Activated naive CD4-positive, alpha-beta T cell (primary cell): ENCODE measurements at places on chromosomes 5 and 9.

- no peak for DNase-seq
Measured at GRCh38 chr9:95742821-95743220, 132.7 kb upstream of the ERCC6L2 start.

- DNase-seq, result no peak
Measured at GRCh38 chr9:441126-441525, 226.5 kb downstream of the DOCK8 start.

- DNase-seq, result no peak
Measured at GRCh38 chr5:126002222-126002897, 420.8 kb upstream of the GRAMD2B start.

GRCh38 chr9:37036371-37036775 is 2.3 kb upstream of the PAX5 start:
- DNase-seq, result no peak

DNA sequence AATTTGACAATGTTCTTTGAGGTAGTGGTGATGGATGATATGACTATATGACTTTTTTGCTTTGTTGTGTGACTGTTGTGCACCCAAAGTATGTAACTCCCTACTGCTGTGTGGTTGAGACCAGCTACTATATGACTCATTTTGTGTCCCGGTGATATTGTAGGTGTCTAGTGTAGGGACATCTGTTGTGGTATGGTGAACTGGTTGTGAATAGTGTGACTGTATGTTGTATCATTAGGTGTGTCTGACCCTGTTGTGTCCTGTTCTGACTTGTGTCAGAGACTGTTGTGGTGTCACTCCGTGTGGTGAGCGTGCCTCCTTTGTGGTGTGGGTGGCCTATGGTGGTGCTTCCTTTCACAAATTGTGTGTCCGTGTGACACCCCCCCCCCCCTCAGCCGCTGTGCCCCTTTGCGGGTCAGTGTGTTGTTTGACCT is 11.2 kb upstream of the CXXC5 start:
- DNase-seq, result no peak

- no peak for DNase-seq
Measured at GRCh38 chr9:10230512-10230911, 382.3 kb downstream of the PTPRD start.

GRCh38 chr5:139138809-139139208 is 59.4 kb downstream of the SIL1 start:
- DNase-seq, result no peak

DNA sequence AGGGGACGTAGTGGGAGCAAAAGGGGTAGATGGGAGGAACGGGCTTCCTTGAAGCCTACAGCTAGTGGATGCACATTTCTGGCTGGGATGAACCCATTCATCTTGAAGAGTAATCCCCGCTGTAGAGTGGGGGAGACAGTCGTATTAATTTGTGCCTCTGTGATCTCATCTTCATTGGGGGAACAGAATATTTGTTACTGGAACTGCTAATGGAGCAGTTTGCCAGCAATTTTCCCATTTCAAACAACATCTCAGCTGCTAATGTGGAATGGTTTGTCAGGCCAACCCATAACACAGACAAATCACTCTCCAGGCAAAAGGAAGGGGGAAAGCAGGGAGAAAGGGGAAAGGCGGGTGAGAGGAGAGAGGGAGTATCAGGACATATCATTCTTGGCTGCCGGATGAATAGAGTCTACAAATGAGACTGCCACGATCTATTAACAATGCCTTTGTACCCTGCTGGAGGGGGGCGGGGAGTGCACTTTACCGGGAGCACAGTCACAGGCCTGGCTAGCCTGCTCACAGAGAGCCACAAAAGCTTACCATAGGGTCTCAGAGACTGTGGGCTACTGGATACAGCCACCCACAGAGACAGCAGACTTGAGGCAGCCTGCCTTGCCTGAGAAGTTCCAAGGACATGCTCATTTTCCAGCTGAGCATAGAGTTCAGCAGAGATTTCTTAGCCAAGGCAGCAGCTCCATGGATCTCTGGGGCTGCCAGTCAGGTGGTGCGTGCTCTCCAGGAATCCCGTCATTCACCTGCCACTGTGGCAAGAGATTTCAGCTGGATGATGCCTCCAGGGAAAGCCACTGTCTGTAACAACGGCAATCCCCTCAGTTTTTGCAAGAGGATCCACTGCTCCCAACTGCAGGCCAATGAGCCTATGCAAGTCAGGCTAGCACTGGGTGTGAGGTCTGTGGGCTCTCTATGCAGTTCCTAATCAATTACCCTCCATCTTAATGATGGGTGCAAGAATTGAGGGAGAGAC is 217.7 kb upstream of the PANK3 start:
- DNase-seq, result no peak

DNA sequence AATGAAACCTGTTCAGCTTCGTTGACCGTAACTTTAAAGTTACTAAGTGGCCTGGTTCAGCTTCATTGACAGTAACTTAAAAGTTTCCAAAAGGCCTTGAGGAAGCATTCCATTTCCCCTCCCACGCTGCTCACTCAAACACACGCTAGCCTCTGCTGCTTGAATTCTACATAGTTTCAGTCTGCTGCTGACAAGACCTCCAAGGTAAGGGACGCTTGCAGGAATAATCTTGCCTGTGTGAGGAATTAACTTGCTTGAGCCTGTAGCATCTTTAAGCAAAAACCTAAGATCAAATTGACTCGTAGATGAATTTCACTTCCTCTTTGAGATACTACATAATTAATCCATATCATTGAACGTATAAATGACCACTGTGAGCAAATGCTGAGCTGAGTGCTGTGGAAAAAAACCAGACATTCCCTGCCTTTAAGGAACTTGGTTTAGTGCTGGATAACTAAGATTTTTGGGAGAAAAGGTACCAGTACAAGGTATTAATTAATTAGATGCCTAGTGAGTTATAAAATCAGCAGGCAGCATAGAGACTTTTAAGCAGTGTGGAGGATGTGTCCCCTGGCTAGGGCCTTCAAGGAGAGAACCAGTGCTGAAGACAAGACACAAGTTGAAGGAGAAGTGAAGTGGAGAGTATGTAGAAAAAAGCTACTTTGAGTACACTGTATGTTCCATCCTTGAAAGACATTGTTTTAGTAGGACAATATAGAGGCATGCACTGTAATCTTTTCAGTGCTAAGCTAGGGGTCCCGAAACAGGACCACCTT is 39.2 kb downstream of the GRAMD2B start:
- no peak for DNase-seq

GRCh38 chr5:4447657-4448056 is 692.5 kb upstream of the ADAMTS16 start:
- no peak for DNase-seq

DNA sequence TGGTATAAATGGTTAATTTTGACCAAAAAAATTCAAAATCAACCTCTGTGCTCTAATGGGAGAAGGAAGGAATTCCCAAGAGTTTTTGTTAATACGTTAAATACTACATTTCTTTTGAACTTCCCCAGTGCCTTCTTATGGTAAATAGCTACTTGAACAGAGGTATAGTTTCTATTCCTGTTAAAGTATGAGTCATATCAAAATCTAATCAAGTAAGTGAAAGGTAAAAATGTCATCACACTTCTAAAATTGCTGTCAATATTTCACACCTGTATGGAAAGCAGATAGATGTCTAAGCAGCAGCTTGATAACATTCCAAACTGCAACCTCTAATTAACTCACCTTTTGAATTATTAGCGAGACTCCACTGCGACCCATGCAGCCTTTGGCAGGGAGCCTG is 214.1 kb upstream of the MEF2C start:
- no peak for DNase-seq

GRCh38 chr9:119280740-119281485 is 88.3 kb downstream of the BRINP1 start:
- no peak for DNase-seq

GRCh38 chr9:70156729-70157128 is 102.0 kb upstream of the SMC5 start:
- no peak for DNase-seq

DNA sequence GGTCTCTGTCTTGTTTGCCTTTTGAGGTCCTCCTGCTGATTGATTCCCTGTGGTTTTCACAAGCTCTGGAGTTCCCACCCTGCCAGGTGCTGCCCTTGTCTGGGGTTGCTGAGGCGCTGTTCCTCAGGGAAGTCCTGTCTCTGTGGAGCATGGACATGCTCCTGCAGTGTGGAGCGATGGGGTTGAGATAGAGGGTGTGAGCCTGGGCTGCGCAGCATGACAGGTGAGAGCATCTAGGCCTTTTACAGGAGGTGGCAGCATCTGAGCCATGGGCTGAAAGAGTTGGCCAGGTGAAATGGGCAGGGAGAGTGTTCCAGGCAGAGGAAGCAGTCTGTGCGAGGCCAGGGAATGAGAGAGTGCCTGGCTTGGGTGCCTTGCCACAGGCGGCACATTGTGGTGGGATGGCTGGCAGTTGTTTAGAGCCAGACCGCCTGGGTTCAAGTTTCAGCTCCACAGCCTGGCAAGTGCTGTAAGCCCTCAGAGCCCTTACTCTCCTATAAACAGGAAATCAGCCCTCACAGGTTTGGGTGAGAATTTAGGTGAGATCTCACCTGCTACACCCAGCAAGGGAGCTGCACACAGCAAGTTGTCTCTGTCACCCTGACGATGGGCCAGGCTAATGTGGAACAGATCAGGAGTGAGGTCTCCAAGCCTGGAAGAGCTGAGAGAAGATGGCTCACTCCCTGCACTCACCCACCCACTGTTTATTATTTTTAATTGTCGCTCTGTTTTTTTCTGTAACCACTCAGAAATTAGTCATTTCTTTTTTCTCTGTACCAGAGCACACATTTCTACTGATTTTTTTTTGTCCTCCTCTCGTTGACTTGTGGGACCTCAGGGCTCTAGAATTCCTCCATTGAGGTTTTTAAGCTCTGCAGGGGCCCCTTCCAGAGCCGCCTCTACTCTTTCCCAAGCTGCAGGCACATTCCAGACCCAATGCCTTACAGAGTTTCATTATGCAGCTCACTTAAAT is 19.6 kb downstream of the TCOF1 start:
- DNase-seq, result no peak

DNA sequence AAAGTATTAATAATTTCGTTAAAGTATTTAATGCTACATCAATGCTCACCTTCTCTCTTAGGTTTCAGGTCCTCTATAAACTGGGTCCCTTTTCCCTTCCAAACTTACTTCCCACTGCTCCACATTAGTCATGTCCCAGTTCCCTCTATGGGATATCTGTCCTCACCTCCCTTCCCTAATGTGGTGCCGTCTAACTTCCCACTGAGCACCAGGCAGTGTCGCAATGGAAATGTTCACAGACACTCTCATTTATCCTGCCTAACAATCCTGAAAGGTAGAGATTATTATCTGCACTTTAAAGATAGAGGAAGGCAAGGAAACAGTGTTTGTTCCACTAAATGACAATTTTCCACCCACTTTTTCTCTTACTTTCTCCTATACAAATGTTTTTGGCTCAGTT is 329.7 kb downstream of the CWC27 start:
- no peak for DNase-seq

- DNase-seq, result no peak
Measured at GRCh38 chr9:138061631-138062030, 184.0 kb downstream of the CACNA1B start.

- DNase-seq, result no peak
Measured at GRCh38 chr9:119880361-119880760, 511.1 kb upstream of the BRINP1 start.

GRCh38 chr5:58115811-58116210 is 344.1 kb downstream of the PLK2 start:
- no peak for DNase-seq

DNA sequence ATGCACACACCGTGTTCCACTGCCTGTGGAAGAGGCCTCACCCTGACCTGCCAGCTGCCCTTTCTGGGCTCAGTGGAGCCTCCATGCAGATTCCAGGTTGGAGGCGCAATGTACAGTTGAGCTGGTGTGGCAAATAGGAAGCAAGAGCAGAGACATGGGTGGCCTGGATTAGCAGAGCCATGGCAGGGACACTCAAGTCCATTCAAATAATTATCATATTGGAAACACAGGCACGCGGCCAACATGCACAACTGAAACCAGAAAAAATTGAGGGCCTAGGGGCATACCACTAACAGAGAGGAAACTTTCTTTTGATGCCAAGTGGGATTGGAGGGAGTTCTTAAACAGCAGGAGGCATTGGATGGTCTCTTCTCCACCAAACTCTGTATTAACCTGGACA is 35.8 kb downstream of the OTULINL start:
- DNase-seq, result no peak

DNA sequence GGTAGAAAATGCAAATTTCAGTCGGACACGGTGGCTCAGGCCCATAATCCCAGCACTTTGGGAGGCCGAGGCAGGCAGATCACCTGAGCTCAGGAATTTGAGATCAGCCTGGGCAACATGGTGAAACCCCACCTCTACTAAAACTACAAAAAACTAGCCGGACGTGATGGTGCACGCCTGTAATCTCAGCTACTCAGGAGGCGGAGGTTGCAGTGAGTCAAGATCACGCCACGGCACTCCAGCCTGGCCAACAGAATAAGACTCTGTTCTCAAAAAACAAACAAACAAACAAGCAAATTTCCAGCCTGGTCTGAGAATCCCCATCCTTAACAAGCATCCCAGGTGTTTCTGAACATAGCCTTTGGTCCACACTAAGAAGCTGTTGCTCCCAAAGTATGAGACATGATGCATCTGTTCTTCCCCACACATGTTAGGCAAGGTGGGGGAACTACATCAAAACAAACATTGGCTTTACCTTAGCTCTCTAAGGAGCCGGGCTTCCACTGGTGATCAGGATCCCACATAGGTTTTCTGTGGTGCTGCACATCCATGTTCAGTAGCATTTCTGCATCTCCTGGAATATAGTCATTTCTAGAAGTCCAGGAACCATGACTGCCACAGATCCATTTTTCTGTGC is 92.5 kb upstream of the DMRT1 start:
- no peak for DNase-seq

DNA sequence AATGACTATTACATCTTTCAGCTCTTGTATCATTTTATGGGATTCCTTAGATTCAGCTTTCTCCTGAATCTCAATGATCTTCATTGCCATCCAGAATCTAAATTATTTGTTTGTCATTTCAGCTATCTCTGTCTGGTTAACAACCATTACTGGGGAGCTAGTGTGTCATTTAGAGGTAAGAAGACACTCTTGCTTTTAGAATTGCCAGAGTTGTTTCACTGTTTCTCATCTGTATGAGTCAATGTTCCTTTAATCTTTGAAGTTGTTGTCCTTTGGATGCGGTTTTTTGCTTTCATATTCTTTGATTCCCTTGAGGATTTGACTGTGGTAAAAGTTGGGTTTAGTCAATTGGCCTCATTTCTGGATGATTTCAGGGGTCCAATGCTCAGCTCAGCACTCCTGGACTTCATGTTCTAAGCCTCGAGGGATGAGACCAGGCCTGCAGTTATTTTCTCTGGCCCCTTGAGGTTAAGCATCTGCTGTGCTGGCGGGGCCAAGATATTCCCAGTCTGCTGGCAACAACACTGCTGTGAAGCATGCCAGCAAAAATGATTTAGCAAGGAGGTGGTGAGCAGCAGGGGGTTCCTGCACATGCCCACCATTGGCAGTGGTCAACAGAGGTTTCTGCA is 102.4 kb upstream of the PCSK5 start:
- DNase-seq, result no peak

GRCh38 chr9:34430843-34431437 is 27.4 kb downstream of the FAM219A start:
- DNase-seq, result no peak

DNA sequence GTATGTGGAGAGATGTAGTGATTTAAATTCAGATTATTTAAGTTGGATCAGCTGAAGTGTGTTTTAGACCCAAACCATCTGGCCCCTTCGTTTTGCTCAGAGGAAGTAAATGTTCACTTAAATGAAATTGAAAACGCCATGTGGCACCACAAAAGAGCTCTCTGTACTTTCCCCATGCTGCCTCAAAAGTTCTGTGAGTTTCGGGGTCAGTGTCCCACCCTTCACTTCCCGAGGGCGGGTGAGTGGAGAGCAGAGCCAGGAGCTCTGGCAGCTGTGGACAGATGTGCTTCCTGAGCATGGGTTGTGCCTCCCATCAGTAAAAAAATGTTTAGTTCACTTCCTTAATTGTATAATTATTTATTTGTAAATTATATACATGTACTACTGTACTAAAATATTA is 48.4 kb downstream of the PSD2 start:
- no peak for DNase-seq
